Body of pancreas (tissue), 4 donors: ENCODE measurements at places on chromosomes 3 and 15. TPM values are rescaled to one million over a fixed set of nuclear protein-coding genes. Genes with fewer than 3 reads are reported as not detected.

IMPG2 gene
- 0.33 TPM for total RNA-seq

WDR76 gene
- total RNA-seq, result 6.2 TPM

GOLGA8T gene
- total RNA-seq, result not detected

EIF1B gene
- 5.3 TPM for total RNA-seq

ZNF770 gene
- 7.6 TPM for total RNA-seq

THBS1 gene
- 139 TPM for total RNA-seq

GP9 gene
- not detected for total RNA-seq

PEX5L gene
- total RNA-seq, result 13.2 TPM

ESYT3 gene
- total RNA-seq, result 6.0 TPM

SLC12A8 gene
- total RNA-seq, result 30.0 TPM

NXPE3 gene
- 4.6 TPM for total RNA-seq

GUCA1C gene
- 4.4 TPM for total RNA-seq

LRRC34 gene
- 3.4 TPM for total RNA-seq

CPLX3 gene
- not detected for total RNA-seq

PLA2G4F gene
- total RNA-seq, result 1.6 TPM

HHLA2 gene
- total RNA-seq, result 2.1 TPM

SEMA6D gene
- total RNA-seq, result 13.5 TPM

VGLL3 gene
- total RNA-seq, result 10.2 TPM

PRTG gene
- 1.0 TPM for total RNA-seq

CPB1 gene
- 24,571 TPM for total RNA-seq

MTHFS gene
- 29.3 TPM for total RNA-seq

SPTBN5 gene
- total RNA-seq, result 3.0 TPM

PRR20G gene
- total RNA-seq, result not detected

BNC1 gene
- total RNA-seq, result not detected

THAP10 gene
- total RNA-seq, result 1.3 TPM

FEZF2 gene
- total RNA-seq, result not detected

RASL12 gene
- total RNA-seq, result 3.1 TPM

CCR3 gene
- not detected for total RNA-seq

RPP25 gene
- total RNA-seq, result 11.5 TPM

GHSR gene
- total RNA-seq, result not detected

SLC2A2 gene
- 8.2 TPM for total RNA-seq

CCDC51 gene
- total RNA-seq, result 2.6 TPM

NR2E3 gene
- total RNA-seq, result 0.52 TPM

SLC51B gene
- total RNA-seq, result not detected

STRA6 gene
- total RNA-seq, result not detected

CPEB1 gene
- total RNA-seq, result not detected

DNAH1 gene
- total RNA-seq, result 14.8 TPM

MGLL gene
- total RNA-seq, result 20.2 TPM

MFGE8 gene
- total RNA-seq, result 77.5 TPM

MYD88 gene
- 33.3 TPM for total RNA-seq

MUC4 gene
- not detected for total RNA-seq

XCR1 gene
- not detected for total RNA-seq

ACOX2 gene
- 2.3 TPM for total RNA-seq

VIPR1 gene
- 0.99 TPM for total RNA-seq

NLGN1 gene
- 1.3 TPM for total RNA-seq

COLQ gene
- total RNA-seq, result 1.8 TPM
